Mesenteric fat pad (tissue), 1 donor: ENCODE measurements at places on chromosomes 12 and 14. TPM values are rescaled to one million over a fixed set of nuclear protein-coding genes. Genes with fewer than 3 reads are reported as not detected.

Gene NRDE2
- 17.2 TPM for total RNA-seq

Gene IAPP
- not detected for total RNA-seq

Gene SMCO2
- total RNA-seq = not detected

Gene NEUROD4
- total RNA-seq = not detected

Gene CEBPE
- total RNA-seq = not detected

- DNase-seq = no peak
These were observed 23.0 kb downstream of the SH2B3 start for GRCh38 chr12:111428728-111429175.

GRCh38 chr14:36646664-36647416 is 14.8 kb upstream of the PAX9 start:
- DNase-seq = no peak

DNA sequence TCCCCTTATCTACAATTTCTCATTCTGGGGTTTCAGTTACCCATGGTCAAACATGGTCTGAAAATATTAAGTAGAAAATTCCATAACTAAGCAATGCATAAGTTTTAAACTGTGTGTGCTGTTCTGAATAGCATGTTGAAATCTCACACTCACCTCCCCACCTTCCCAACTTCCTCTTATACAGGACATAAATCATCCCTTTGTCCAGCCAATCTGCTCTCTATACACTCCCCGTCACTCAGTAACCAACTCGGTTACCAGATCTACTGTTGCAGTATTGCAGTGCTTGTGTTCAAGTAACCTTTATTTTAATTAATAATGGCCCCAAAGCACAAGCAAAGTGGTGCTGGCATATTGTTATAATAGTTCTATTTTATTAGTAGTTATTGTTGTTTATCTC is 420.5 kb downstream of the GXYLT1 start:
- DNase-seq = no peak

DNA sequence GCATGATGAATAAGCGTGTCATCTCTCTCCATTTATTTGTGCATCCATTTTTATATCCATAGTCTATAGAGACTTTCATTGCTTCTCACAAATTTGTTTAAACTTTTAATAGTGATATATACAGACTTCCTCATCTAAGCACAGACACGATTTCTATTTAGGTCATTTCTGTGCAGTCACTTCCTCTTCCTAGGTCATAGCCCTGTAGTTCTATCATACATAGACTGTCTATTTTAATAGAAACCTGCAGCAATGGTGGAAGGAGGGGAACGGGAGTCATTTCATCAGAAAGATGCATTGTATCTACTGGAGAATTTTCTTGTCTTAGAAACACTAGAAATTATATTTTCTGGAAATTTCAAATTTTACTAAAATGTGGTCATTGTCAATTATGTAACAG is 133.4 kb upstream of the FGD4 start:
- no peak for DNase-seq

- DNase-seq = no peak
These were observed 8.6 kb downstream of the INF2 start for GRCh38 chr14:104697892-104698583.

- DNase-seq = no peak
These were observed 91.7 kb upstream of the FUT8 start for GRCh38 chr14:65320661-65321308.

- DNase-seq = peak; percentile 12
These were observed 28.2 kb upstream of the AMN1 start for GRCh38 chr12:31756977-31757420.

DNA sequence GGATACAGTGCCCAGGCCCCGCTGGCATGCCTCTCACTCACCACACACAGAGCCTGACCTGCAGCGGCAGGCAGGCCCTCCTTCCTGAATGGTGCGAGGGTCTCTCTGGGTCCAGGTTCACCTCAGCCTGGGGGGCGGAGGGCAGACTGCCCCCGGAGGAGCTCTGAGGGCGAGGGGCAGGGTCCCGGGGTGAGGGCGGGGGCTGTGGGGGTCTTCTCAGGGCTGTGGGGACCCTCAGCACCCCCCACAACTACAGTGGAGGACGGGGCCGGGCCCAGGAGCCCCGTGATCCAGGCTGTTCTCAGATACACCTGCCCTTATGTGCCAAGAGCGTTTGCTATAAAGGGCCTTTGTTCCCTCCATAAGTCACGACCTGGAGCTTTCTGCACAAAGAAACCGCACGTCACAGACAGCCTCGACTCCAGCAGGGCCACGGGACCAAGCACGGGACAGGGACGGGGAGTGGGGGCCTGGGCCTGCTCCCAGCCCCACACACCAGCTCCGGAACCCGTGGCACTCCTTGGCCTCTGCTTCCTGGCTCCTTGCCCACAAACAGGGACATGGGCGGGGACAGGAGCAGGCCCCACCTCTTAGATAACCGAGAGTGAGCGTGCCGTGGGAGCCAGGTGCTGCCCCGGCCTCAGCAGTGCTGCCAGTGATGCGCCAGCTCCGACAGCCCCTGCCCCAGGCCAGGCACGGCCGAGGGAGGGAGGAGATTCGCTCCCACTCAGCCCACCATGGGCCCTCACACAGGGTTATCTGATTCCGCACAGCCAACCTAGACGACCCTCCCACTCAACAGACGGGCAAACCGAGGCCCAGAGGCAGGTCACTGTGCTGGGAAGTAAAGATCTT is 101.9 kb downstream of the RFLNA start:
- no peak for DNase-seq

DNA sequence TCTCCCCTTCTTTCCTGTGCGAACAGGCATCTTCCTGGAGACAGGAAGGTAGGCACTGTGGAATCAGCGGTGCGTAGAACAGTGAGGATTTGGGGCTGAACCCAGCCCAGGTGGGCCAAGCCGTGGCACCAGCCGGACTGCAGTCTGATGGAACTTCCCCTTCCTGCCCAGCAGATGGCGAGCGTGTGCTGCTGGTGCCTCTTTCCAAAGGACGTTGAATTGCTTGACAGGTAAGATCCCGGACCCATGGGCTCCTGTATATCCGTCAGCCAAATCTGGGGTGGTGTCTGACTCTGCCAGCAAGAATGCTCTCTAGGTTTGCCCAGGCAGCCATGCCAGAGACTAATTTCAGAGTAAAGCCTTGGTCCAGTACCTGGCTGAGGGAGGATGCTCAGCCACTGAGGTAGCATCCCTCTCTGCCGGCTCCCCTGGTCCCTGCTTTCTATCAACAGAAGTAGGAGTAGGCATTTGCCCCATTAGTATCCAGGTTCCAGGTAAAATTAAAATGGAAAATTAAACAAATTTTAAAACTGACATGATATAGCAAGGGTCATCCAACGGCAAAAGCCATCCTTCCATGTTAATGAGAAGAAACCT is 21.1 kb upstream of the KCNA5 start:
- DNase-seq = no peak

DNA sequence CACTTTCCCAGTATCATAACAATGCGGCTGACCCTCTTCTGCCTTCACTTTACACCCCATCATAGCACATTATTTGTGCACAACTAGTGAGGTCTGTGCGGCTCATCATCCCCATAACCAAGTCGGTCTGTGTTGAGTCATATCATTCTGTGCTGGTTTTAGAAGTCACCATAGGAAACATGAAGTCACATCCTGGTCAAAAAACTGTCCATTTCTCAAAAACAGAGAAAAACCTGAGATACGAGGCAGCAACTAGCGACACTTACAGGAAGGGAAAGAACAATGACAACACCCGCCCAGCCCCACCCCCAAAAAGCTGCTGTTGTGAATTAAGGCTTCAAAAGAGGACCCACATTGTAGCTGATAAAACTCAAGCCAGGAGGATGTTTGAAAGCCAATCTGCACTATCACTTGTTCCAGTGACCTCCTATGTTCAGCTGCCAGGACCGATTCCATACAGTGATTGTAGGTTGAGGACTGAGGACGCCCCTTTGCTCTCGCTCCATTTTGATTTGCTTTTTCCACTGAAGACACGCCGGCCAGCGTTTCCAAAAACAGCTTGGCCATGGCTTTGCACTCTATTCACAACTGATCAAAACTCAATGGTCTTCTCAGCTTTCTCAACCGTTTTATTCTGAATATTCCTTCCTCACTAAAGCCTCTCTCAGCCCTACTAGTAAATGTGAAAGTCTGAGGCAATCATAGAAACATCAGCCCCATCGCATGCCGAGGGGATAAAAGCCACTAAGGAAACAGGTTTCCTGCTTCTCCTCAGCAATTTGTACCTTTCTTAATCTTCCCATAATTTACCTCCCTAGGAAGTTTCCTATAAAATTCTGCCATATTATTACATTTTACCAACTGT is 87.5 kb downstream of the DUSP16 start:
- DNase-seq = no peak

DNA sequence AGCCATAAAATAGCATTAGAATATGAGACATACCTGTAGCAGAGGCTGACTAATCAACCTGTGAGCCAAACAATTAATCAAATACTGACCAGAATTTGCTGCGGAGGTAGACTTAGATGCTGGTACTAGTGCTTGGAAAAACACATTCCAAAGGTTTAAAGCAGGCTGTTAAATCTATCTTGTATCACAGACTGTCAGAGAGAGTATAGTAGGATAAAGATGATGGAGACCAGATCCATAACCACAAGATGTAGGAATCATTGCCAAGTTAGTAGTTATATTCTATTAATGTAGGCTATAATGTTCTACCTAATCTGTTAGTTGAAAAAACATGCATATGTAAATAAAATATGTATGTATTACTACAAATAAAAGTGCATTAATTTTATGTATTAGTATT is 726.2 kb downstream of the SLC6A15 start:
- DNase-seq = no peak

- no peak for DNase-seq
These were observed 23.7 kb downstream of the GSTZ1 start for GRCh38 chr14:77344377-77344996.
